ENCODE measurements at places on chromosomes 2 and 18. TPM values are rescaled to one million over a fixed set of nuclear protein-coding genes. Genes with fewer than 3 reads are reported as not detected.

Gene TMEM169
- total RNA-seq: 1.6 TPM

Gene ITGA4
- 25.6 TPM for total RNA-seq

Gene INPP1
- 12.3 TPM for total RNA-seq

Gene CPS1
- total RNA-seq: 2.9 TPM

Gene PRKAG3
- not detected for total RNA-seq

Gene GIGYF2
- 80.1 TPM for total RNA-seq

Gene FSHR
- not detected for total RNA-seq

Gene RNF149
- 108 TPM for total RNA-seq

Gene HOXD8
- total RNA-seq: 7.9 TPM

Gene C2orf15
- not detected for total RNA-seq

Gene LRATD1
- total RNA-seq: 0.48 TPM

Gene ARHGAP15
- 26.5 TPM for total RNA-seq

Gene PJVK
- 2.5 TPM for total RNA-seq

Gene GPR155
- total RNA-seq: 8.0 TPM

Gene RAD51AP2
- total RNA-seq: not detected

Gene CFAP210
- 0.46 TPM for total RNA-seq

Gene OSR1
- 39.9 TPM for total RNA-seq

Gene FLACC1
- 3.2 TPM for total RNA-seq

Gene GEN1
- 2.3 TPM for total RNA-seq

Gene ANKRD36
- 19.7 TPM for total RNA-seq

Gene AGXT
- total RNA-seq: not detected

Gene TNFAIP6
- total RNA-seq: 18.6 TPM

Gene MARCHF4
- total RNA-seq: not detected

Gene SGPP2
- total RNA-seq: 15.3 TPM

Gene C2orf72
- not detected for total RNA-seq

Gene DSG1
- not detected for total RNA-seq

Gene HOXD4
- 14.2 TPM for total RNA-seq

Gene SETBP1
- 34.2 TPM for total RNA-seq

Gene SCN1A
- not detected for total RNA-seq
